IPS DF 6.9 (cell line): ENCODE measurements at places on chromosomes 5 and 9.

- no peak for DNase-seq
These were observed 18.4 kb downstream of the URM1 start for GRCh38 chr9:128389395-128390149.

DNA sequence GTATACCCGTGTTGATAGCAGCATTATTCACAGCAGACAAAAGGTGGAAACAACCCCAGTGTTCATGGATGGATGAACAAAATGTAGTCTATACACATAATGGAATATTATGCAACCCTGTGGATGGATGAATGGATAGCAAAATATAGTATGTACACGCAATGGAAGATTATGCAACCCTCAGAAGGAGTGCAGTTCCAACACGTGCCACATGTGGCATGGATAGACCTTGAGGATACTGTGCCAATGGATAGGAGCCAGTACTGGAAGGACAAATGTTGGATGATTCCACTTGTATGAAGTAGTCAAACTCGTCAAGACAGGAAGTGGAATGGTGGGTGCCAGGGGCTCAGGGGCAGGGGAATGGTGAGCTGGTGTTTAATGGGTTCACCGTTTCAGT is 44.9 kb downstream of the PLEKHG4B start:
- no peak for DNase-seq

GRCh38 chr5:41335596-41336181 is 122.4 kb upstream of the C6 start:
- no peak for DNase-seq

DNA sequence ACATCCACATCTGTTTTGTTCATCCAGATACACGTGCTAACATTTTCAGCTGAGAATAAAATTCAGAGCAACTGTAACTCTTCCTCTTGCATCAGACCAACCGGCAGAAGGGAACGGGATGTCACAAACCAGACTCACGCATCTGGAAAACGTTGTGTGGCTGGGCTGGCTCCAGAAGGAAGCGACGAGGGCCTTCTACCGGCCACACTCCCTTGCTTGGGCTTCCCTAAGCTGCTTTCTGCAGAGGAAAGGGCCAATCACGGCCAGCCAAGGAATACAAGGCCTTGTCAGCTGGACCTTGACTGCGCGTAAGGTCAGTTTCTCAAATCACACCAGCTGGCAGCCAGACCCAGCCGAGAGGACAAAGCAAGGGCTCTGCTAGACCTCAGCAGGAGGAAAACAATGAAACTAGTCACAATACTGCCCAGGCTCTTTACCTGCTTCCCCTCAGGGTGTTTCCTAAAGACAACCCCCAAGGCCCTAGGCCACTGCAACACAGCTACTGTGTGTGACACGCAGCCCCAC is 106.1 kb downstream of the THBS4 start:
- DNase-seq, result peak; percentile 55

GRCh38 chr9:20831028-20831427 is 147.0 kb downstream of the FOCAD start:
- DNase-seq, result no peak

DNA sequence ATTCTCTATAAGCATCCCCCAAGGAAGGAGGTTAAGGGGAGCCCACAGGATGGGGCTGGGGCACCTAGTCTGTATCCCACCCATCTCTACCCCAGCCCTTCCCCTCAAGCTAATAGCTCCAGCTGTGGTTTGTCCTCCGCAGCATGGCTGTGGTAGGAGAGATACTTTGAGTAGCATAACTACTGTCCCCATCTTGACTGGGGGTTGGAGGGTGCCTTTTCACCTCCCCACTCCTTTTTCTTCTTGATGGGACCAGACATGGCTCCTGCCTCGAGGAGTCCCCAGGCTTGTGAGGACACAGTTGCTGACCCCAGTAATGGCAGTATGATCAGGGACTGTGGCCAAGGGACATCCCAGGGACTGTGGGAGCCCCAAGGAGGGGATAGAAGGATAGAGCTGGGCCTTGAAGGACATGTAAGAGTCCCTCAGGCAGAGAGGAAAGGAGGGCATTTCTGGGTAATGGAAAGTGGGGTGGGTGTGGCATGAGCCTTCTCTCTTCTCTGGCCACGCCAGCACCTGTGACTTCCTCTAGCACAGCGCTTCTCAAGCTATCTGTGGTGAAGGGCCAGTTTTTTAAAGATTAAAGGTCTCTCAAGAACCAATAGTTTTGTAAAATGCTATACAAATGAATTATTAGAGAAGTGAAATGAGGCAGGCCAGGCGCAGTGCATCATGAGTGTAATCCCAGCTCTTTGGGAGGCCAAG is 14.0 kb downstream of the OLFML2A start:
- DNase-seq, result no peak

- DNase-seq, result no peak
These were observed 649 bp downstream of the STK10 start for GRCh38 chr5:172187118-172188032.

GRCh38 chr5:10712574-10713366 is 48.3 kb downstream of the DAP start:
- no peak for DNase-seq
